Hindlimb muscle (tissue), 1 donor: ENCODE measurements at places on chromosomes 5 and 9.

DNA sequence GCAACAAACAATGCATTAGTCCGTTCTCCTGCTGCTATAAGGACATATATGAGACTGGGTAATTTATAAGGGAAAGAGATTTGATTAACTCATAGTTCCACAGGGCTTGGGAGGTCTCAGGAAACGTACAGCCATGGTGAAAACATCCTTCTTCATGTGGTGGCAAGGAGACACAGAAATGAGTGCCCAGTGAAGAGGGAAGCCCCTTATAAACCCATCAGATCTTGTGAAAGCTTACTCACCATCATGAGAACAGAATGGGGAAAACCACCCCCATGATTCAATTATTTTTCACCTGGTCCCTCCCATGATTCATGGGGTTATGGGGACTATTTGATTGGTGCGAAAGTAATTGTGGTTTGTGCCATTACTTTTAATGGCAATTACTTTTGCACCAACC lies 655.8 kb upstream of the SEMA6A start:
- DNase-seq, result no peak

DNA sequence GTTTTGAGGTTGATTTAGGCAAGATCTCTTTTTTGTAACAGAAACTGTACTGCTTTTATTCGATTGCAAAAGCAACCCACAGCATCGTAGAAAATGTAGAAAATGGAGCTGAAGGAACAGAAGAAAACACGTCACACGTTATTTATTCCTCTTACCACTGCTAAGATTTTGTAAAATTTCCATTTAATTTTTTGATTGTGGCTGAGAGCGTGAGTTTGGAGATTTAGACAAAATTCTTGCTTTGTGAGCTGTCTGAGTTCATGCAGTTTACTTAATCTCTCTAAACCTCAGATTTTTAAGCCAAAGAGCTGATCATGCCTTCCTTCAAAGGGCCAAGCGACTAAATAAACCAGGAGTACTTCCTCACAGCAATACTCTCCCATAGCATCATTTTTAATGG lies 24.8 kb downstream of the DPYSL3 start:
- DNase-seq, result no peak

DNA sequence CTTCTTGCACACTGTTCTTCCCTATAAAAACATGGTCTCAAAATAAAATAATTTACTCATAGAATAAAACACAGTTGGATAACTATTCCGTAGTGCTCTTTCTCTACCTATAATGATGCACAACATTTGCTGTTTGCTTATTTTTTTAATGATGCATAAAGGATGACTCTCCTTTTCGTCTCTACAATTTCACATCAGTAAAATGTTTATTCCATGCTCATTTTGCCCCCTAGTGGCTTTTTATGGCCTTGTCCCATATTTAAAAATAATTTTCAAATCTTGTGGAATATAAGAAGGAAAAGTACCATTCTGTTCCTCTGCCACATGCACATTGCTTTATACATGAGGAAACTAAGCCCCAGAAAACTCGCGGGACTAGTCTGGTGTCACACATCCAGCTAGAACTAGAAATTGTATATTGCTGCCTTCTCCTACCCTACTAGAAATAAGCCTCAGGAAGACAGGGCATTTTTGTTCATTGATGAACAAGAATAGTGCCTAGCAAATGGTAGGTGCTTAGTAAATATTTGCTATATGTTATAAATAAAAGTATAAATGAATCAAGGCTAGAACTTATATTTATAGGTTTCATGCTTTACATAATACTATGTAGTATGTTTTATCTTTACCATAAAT lies 12.7 kb downstream of the KCTD16 start:
- no peak for DNase-seq

DNA sequence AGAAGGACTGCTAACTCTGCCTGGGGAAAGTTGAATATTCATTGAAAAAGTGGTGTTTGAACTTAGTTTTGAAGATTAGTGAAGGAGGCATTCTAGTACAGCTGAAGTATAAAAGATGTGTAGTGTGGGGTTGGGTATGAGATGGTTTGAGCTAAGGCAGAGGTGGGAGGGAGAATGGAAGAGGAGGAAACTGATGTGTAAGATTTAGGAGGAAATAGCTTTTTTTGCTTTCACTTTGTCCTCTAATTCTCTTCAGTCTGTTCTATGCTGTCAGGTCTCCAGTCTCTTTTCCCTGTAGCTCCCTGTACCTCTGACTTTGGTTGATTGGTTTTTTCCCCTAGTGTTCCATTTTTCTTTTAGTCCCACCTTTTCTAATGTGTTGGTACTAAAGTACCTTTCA lies 9.0 kb downstream of the CREBRF start:
- no peak for DNase-seq

DNA sequence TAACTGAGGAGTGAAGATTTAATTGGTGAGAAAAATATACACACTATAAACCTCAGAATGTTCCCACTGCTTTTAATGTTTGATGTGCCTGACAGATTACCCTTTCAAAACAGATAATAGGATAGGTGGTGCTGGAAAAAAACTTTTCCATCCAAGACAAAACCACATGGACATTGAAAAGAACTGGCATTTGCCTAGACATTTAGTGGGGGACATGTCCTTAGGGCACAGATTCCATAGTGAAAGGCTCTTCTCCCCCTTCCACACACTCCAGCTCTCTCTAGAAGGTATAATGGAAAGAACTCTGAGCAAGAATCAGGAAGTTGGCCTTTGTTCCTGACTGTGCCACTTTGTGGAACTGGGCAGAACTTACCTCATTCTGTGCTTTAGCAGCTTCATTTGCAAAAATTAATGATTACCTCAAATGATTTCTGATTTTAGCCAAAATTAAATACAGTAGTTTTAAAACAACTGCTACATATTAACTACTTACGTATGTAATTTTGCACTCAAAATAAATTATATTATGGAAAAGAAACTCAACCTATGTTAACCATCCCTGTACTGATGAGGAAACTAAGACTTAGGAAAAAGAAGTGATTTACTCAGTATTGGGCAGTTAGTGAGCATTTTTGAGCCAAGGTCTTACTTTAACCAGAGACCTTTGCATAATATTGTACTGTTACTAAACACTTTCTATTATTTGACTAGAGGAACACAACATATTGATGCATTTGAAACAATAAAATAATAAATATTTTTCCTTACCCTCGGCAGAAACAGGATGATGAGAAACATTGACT lies 43.3 kb downstream of the TMC1 start:
- no peak for DNase-seq

- DNase-seq, result no peak
Measured at GRCh38 chr9:12816656-12817101, 41.9 kb downstream of the LURAP1L start.

GRCh38 chr9:132077881-132078698 lies 1.6 kb downstream of the MED27 start:
- DNase-seq, result peak; percentile 4
